ENCODE measurements at places on chromosomes 7 and 10. TPM values are rescaled to one million over a fixed set of nuclear protein-coding genes. Genes with fewer than 3 reads are reported as not detected.

GRCh38 chr7:1505731-1506550, 1.8 kb upstream of the INTS1 start:
- H3K4me1 ChIP-seq = peaks cover 9% of the 10 kb centered on the region
- no peaks in the 10 kb centered on the region for H3K27me3 ChIP-seq
- H3K36me3 ChIP-seq = no peaks in the 10 kb centered on the region
- no peak overlapping the region for H3K4me3 ChIP-seq
- no peak for DNase-seq

DNA sequence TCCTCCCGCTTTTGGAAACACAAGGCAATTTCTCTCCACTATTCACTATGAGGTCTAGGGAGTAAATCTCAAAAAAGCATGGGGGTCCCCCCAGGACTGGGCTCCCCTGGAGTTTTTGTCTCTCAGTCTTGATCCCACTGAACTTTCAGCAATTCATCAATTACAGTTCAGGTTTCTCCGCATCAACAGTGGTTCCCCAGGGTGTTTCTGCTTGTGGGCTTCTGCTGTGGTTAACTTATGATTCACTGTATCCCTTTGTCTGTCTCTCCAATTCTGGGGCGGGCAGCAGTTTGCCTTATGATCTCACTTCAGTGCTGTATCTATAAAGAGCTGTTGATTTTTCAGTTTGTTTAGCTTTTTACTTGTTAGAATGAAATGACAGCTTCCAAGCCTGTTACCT, 142.6 kb upstream of the CDC14C start:
- no peaks in the 10 kb centered on the region for H3K36me3 ChIP-seq
- no peaks in the 10 kb centered on the region for H3K27me3 ChIP-seq
- H3K4me3 ChIP-seq = no peak overlapping the region
- no peaks in the 10 kb centered on the region for H3K4me1 ChIP-seq

DNA sequence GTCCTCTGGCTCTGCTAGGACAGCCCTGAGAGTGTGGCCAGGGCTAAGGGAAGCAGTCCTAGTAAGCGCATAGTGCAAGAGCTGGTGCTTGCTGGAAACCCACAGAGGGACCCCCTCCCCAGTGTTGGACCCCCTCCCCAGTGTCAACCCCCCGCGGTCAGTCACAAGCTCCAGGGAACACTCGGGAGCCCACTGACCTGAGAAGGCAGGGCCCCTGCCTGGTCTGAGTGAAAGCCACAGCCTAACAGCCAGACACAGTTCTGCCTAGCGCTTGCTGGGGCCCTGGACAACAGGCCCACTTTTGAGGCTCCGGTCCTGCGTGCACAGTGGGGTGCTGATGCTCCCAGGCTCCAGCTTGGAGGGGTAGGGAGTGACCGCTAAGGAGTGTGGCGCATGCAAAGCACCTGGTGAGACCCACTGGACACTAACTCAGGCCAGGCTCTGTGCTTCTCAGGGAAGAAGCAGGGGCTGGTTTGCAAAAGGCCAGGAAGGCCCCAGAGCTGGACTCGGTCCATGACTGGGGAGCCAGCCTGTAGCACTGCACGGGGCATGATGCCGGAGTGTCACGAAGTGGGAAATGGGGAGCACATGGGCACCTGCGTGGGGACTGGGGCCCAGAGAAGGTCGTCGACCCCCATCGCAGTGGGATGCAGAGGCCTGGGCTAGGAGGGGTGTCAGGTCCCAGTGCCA, 175.8 kb upstream of the PPP2R2D start:
- no peak overlapping the region for H3K4me3 ChIP-seq
- no peak for DNase-seq
- no peaks in the 10 kb centered on the region for H3K36me3 ChIP-seq
- no peaks in the 10 kb centered on the region for H3K27me3 ChIP-seq
- H3K27ac ChIP-seq = no peak overlapping the region

GRCh38 chr10:130341356-130341755, 205.2 kb downstream of the GLRX3 start:
- no peak for DNase-seq
- H3K4me3 ChIP-seq = no peak overlapping the region
- H3K27ac ChIP-seq = no peak overlapping the region
- H3K27me3 ChIP-seq = no peaks in the 10 kb centered on the region
- no peaks in the 10 kb centered on the region for H3K4me1 ChIP-seq

GRCh38 chr7:95534796-95535195, 49.1 kb downstream of the ASB4 start:
- H3K4me1 ChIP-seq = no peaks in the 10 kb centered on the region
- no peak overlapping the region for H3K27ac ChIP-seq
- no peak overlapping the region for H3K4me3 ChIP-seq
- H3K36me3 ChIP-seq = no peaks in the 10 kb centered on the region

GRCh38 chr7:54964136-54964535, 54.7 kb upstream of the EGFR start:
- H3K4me1 ChIP-seq = no peaks in the 10 kb centered on the region
- no peaks in the 10 kb centered on the region for H3K27me3 ChIP-seq
- no peak for DNase-seq
- H3K27ac ChIP-seq = no peak overlapping the region
- no peaks in the 10 kb centered on the region for H3K36me3 ChIP-seq
- no peak overlapping the region for H3K4me3 ChIP-seq

- H3K4me1 ChIP-seq = peaks cover 8% of the 10 kb centered on the region
- no peak overlapping the region for H3K4me3 ChIP-seq
- no peaks in the 10 kb centered on the region for H3K27me3 ChIP-seq
- no peaks in the 10 kb centered on the region for H3K36me3 ChIP-seq
Measured at GRCh38 chr10:28587970-28588290, 55.0 kb downstream of the WAC start.

DNA sequence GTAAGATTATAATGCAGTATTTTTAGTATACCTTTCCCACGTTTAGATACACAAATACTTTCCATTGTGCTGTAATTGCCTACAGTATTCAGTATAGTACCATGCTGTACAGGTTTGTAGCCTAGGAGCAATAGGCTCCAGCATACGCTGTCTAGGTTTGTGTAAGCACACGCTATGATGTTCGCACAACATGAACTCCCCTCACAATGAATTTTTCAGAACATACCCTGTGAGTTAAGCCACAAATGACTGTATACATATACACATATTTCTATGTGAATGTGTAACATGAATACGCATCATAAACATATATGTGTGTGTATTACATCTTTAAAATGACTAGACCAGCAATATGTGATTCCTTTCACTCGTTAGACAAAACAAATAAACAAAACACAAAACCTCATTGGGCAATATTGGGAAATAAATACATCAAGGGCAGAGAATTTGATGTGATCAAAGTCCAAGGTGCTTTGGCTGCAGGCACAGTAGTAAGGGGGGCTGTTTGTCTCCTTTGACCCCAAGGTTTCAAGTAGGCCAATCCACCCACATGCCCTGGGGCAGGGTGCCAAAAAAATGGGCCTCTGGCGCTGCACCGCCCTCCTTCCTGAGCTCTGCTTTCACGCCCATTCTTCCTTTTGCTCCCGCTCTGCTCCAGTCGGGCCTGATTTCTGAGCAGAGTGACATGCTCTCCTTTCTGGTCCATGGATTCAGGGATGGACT, 33.9 kb downstream of the CHN2 start:
- no peaks in the 10 kb centered on the region for H3K27me3 ChIP-seq
- no peak for DNase-seq
- H3K36me3 ChIP-seq = no peaks in the 10 kb centered on the region
- no peak overlapping the region for H3K4me3 ChIP-seq
- H3K27ac ChIP-seq = no peak overlapping the region

DNA sequence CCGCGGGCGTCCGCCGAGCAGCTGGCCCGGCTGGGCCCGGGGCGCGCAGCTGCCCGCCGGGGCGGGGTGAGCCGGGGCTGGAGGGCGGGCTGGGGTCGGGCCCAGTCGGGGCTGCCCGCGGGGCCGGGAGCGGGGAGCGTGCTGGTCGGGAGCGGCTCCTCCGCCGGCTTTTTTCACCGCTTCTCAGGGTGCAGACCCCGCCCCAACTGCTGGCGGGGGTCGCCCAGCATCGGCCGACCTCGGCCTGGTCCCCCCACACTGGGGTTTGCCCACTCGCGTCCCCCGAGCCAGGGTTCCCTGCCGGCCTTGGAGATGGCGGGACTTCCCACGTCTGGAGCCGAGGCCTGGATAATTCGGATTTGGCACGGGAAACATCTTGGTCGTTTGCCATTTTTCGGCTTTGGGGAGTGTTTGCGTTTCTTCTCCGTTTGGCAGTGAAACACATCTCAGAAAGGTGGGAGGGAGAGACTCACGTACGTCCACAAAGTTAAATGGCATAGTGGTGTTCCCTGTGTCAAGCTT, 432 bp downstream of the TMEM248 start:
- peak overlapping the region; percentile 74 for H3K4me3 ChIP-seq
- peak overlapping the region; percentile 59 for H3K27ac ChIP-seq
- no peaks in the 10 kb centered on the region for H3K4me1 ChIP-seq

GRCh38 chr7:102073931-102074880, 212.5 kb upstream of the SH2B2 start:
- no peak overlapping the region for H3K4me3 ChIP-seq
- H3K27me3 ChIP-seq = no peaks in the 10 kb centered on the region
- no peak overlapping the region for H3K27ac ChIP-seq
- DNase-seq = no peak

GRCh38 chr10:69866246-69866687, 64.6 kb downstream of the COL13A1 start:
- H3K4me3 ChIP-seq = no peak overlapping the region
- H3K36me3 ChIP-seq = no peaks in the 10 kb centered on the region
- DNase-seq = no peak
- no peaks in the 10 kb centered on the region for H3K27me3 ChIP-seq

GRCh38 chr10:20634839-20635238, 262.3 kb downstream of the NEBL start:
- H3K4me3 ChIP-seq = no peak overlapping the region
- H3K27me3 ChIP-seq = no peaks in the 10 kb centered on the region
- H3K27ac ChIP-seq = no peak overlapping the region

Gene PPIF
- total RNA-seq = 12.7 TPM

Gene PRRT4
- total RNA-seq = 1.3 TPM

Measured in uterus (tissue), 4 donors.